ENCODE measurements at places on chromosomes 11 and 22.

DNA sequence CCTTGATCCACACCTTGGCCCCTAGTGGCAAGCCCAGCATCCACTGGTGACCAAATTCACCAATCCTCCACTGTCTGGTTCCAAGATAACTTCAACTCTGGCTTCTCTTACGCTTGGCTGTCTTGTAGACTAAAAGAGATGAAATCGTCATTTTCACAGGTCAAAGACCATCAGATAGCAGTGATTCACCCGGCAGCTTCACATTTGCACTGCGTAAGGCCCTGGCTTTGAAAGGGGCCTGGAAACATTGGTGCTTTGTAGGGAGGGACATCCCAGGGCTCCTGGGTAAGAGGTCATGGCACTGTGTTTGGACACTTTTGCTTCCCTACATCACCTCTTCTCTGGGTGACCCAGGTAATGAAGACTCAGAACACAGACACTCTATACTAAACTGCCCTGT is 30.1 kb upstream of the FADD start:
- no peak for DNase-seq

DNA sequence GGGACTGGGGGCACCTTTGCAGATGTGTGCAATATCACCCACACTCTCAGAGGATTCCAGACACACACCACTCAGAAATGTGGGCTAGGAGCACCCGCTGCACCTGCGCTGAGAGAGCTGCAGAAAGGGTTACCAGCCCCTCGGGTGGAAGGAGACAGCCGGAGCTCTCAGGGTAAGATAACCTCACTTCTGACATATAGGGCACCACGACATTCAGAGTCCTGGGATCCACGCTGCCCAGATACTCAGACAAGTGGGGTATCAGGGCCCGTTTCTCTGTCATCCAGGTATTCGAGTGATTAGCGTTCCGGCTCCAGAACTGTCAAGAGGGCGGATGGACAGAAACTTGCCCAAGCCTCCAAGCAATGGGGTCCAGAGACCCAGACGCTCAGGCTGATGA is 6.2 kb upstream of the SYT8 start:
- DNase-seq: no peak

DNA sequence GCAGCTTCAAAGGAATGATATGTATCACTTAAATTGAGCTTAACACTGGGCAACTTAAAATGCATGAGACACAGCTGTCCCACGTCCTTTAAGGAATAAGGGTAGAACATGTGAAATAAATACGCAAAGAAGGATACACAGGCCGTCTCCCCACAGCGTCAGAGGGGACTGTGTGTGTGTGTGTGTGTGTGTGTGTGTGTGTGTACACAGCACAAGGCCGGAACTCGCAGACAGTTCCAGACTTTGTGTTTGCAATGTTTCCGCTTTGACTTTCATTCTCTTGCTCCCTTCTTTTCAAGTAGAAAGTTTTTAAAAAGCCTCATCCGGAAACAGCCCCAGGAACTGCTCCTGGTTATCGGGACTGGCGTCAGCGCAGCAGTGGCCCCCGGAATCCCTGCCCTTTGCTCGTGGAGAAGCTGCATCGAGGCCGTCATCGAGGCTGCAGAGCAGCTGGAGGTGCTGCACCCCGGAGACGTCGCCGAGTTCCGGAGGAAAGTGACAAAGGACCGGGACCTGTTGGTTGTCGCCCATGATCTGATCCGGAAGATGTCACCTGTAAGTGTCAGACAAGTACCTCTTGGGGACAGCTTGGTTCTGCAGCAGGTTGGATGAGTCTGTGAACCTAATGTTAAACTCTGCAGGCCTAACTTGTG is 13.3 kb downstream of the FAM118A start:
- DNase-seq: no peak

DNA sequence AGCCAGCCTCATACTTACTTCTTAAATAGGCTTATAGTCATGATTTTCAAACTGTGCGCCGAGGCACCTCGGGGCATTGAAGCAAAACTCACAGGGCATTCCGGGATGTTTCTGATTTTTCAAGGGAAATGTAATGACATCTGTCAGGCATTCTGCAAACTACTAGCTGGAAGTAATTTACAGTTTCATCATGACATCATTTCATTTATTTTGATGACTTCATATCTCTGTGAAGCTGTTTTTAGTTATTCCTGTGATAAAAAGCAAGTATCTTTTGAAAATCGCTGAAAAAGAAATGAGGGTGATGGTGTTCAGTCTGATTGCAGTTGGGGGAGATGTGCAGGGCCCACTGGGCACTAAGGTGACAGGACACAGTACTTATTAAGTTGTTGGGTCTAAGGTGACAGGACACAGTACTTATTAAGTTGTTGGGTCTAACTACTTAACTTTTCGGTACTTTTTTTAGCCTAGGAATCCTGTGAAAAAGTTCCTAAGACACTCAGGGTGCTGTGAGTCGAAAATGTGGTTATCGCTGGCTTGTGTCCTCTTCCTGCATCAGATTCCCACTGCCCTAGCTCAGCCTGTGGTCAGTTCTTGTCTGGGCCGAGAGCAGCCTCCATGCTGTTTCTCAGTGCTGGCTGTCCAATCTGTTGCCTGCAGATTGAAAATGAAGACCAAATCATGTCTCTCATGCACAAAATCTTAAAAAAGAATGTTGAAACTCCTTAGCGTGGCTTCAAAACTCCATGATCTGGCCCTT is 42.6 kb downstream of the APLP2 start:
- no peak for DNase-seq

DNA sequence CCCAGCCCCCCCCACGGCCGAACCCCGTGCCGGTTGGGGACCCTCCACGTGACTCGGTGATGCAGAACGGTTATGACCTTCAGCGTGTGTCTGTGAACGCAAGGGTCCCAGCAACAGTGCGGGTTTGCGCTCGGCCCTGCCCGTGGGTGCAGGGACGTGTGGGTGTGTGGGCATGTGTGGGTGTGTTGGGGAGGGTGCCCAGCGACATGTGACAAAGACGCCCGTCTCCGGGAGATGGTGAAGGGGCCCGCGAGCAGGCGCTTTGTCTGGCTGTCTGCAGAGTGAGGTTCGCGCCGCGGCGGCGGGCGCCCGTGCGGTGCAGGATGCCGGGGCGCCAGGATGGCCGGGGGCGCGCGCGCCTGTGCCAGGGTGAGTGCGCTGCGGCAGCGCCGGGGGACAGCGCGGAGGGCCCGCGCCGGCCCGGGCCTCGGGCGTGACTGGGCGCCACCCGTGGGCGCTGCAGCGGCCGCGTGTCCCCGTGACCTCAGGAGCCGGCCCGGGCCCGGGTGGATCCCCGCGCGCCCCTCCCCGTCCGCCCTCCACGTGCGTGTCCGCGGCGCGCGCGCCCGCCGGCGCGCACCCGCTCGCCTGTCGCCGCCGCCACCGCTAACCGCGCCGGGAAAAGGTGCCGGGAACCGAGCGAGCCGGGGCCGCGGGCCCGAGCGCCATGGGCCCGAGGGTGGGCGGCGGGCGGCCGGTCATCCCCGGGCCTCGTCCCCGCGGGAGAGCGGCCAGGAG is at the start of gene LRFN4:
Gene LRFN4, plus strand, starts transcription at position 569 of the 738 bp plus-strand sequence. CDS start 681 bp downstream, outside the sequence.
- DNase-seq: no peak

GRCh38 chr11:119692540-119692820 is 36.5 kb downstream of the NECTIN1 start:
- DNase-seq: no peak

DNA sequence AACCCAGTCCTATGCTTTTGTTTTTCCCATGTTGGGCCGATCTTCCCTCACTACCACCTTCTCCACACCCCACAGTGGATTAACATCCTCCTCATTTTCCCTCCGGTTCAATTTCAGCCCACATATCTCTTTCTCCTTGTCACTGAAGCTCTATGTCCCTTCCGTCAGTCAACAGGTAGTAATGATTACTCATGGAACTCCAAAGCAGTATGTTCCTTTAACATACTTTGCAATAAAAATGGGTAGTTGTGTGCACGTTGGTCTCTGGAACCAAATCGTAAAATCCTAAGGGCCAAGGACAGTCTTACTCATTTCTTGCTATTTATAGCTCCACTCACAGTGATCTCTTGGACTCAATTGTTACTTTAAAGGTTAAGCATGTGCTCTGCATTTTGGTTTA is 20.2 kb downstream of the AMOTL1 start:
- DNase-seq: no peak

DNA sequence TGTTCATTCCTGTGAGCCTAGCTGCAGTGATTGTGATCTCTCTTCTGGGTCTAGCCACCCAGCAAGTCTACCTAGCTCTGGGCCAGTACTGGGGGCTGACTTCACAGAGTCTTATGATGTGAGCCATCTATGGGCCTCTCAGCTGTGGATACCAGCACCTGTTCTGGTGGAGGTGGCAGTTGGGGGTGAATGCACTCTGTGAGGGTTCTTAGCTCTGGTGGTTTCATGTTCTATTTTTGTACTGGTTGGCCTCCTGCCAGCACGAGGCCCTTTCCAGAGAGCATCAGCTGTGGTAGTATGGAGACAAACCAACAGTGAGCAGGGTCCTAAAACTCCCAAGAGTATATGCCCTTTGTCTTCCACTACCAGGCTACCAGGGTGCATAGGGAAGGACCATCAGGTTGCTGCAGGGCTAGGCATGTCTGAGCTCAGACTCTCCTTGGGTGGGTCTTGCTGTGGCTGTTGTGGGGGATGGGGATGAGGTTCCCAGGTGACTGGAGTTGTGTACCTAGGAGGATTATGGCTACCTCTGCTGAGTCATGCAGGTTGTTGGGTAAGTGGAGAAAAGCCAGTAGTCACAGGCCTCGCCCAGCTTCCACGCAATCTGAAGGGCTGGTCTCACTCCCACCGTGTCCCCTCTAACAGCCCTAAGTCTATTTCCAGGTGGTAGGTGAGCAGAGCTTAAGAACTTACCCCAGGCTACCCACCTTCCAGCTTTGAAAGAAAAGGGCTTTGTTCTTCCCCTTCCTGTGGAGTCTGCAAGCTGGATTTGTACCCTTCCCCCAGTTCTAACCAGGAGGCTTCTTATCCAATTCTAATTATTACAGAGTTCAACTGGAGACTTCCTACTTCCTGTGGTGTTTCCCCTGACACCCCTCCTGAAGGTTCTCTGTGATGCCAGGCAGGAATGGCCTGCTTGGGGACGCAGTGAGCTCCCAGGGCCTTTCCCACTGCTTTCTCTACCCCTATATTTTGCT is 250.7 kb downstream of the LUZP2 start:
- no peak for DNase-seq

- no peak for DNase-seq
Observed at GRCh38 chr11:134677891-134678551, 266.0 kb upstream of the B3GAT1 start.

DNA sequence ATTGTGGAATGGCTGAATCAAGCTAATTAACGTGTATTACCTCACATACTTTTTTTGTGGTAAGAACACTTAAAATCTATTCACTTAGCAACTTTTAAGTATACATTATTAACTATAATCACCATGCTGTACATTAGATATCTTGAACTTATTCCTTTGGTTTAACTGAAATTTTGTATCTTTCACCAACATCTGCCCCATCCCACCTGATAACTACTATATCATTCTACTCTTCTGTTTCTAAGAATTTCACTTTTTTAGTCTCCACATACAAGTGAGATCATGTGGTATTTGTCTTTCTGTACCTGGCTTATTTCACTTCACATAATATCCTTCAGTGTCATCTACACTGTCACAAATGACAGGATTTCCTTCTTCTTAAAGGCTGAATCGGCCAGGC is 17.1 kb upstream of the VWA5A start:
- no peak for DNase-seq

- peak; percentile 17 for DNase-seq
Observed at GRCh38 chr11:36452961-36453360, 57.1 kb downstream of the TRAF6 start.
